ENCODE measurements at places on chromosomes 5 and 9. TPM values are rescaled to one million over a fixed set of nuclear protein-coding genes. Genes with fewer than 3 reads are reported as not detected.

DNA sequence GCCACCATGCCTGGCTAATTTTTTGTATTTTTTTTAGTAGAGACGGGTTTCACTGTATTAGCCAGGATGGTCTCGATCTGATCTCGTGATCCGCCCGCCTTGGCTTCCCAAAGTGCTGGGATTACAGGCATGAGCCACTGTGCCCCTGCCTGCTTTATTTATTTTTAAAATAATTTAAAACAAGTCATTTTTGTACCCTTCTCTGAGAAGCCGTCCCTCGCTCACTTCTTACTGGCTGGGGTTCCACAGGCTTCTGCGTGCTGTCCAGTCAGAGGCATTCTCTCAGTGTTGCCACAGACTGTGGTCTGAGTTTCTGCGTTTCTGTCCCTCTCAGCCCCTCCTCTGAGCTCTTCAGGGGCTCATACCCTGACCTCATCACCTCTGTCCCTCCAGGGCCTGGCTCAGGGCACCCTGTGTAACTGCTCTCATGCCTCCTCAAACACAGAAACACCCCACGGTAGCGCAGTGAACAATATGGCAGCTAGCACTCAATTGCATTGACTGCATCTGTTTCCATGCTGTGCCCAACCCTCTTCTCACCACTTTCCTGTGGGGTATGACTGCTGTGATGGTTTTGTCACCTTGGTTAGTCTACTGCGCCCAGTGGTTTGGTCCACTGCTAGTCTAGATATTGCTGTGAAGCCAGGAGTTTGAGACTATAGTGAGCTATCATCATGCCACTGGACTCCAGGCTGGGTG lies 44.3 kb upstream of the SH3PXD2B start:
- no peak for DNase-seq

GRCh38 chr5:154577416-154577815 lies 99.4 kb upstream of the HAND1 start:
- DNase-seq: no peak

DNA sequence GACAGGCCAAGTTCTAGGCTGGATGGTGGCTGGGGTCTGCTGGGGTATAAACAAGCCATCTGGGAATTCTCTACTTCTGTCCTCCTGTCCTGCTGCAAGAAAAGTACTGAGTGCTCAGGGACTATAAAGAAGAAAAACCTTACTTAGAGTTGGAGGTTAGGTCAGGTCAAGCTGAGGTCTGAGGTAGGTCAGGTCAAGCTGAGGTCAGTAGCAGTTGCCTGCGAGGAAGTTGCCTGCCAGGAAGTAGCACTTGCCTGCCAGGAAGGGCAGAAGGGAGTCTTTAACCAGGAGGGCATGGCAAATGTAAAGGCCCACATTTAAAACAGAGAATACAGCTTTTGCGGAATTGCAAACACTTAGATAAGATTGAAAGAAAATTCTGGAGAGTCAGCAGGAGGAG lies 51.3 kb upstream of the PRLR start:
- no peak for DNase-seq

DNA sequence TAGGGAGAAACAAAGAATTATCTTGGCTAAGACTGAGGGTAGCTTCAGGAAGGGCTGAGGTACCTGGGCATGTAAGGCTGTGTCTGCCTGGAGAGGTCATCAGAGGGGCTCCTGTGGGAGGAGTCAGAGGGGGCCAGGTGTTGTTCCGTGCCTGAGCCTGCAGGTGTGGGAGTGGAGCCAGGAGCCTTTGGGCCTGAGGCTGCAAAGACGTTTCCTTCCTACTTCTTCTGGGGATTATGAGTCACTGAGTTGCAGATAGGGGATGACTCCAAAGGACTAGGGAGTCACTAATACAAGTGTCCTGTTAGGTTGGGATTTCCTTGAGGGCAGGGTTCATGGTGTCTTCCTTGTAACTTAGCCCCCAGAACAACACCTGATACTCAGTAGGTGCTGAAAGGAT lies 391.1 kb downstream of the ARHGEF28 start:
- no peak for DNase-seq

Gene RXFP3
- polyA plus RNA-seq: 0.11 TPM

Data from right renal cortex interstitium (tissue), 3 donors.